ENCODE measurements at places on chromosomes 7 and 10. TPM values are rescaled to one million over a fixed set of nuclear protein-coding genes. Genes with fewer than 3 reads are reported as not detected.

DNA sequence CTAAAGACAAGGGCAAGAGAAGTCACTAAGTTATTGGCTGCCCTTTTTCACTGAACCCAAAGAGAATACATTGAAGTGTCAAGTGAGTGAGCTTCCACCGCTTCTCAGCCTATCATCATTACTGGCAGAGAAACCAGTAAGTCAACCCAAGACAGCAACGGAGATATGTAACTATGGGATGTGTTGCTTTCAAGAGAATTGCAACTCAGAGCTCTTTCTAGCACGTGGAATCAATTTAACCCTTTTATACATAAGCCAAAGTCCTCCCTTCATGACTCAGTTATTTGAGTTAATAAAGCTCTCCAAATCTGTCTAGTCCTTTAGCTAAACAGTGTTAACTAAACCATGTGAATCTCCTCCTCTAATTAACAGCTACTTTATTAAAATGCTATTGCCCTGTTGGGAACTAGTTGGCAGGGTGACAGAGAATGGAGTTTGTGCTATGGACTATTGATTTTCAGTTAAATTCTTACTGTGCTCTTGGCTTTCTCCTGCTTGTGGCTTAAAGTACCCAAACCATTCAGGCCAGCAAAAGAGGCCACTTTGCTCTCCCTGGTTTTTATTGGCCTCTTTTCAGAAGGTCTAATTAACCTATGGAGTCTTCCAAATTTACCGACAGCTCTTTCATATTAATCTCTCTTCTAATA is 287.7 kb downstream of the NRG3 start:
- H3K27ac ChIP-seq, result no peak overlapping the region
- no peaks in the 10 kb centered on the region for H3K27me3 ChIP-seq
- no peak overlapping the region for H3K4me3 ChIP-seq
- no peaks in the 10 kb centered on the region for H3K36me3 ChIP-seq

Gene ZNF479
- not detected for total RNA-seq

Gene OGDHL
- total RNA-seq, result 0.31 TPM

Gene GRID2IP
- total RNA-seq, result 0.09 TPM

Data from muscle of leg (tissue), 16 donors.